Activated CD4-positive, alpha-beta T cell treated with anti-CD3 and anti-CD28 coated beads, Interleukin-10, Interleukin-2, amounts not matched to agents 100 ng/mL and 50 ng/mL, durations not matched to agents 16 hours and 8 hours (primary cell): ENCODE measurements at places on chromosomes 7 and 10.

DNA sequence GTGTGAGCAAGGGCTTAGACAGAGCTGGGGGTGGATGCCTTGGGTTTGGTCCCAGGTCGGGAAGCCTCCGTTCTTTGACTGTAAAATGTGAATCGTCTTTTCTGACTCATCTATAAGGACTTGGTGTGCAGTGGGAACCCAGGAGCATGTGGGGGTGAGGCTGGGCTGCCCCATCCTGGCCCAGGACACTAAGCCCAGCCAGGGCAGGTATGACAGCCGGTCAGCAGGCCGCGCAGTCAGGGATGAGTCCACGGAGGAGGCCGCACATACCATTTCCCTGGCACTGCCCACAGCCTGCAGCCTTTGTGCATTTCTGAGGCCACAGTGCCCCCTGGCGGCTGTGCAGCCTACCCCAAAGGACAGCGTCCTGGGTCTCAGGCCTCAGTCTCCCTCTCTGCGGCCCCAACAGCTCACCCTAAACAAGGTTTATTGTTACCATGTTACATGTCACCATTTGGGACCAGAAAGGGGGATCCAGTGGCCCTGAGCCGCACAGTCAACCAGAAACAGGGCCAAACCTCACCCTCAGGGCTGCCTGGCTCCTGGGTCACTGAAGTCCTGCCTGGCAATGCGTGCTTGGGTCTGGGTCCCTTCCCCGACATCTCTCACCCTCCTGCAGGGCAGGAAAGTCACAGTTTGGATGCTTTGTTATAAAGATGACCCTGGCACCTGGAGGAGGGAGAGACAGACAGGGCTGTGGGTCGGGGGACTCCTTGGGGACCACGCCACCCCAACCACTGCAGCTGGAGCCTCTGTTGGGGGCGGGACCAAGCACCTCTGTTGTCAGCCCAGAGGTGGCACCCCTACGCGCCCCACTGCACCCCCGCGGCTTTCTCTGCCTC is 14.4 kb upstream of the SH2B2 start:
- peak; percentile 76 for DNase-seq

DNA sequence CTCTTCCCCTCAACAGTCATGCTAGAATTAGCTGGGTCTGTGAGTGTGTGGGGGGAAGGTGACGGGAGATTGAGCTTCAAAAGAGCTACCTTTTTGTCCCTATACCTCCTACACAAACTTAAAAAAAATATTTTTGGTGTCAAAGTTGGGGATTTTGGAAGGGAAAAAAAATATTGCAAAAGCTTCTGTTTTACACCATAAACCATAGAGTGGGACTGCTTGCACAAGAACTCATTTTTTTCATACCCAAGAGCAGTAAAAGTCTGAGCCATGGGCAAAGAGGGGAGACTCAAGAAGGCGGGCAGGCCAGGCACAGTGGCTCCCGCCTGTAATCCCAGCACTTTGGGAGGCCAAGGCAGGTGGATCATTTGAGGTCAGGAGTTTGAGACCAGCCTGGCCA is 9.4 kb upstream of the ZDHHC4 start:
- DNase-seq = no peak

DNA sequence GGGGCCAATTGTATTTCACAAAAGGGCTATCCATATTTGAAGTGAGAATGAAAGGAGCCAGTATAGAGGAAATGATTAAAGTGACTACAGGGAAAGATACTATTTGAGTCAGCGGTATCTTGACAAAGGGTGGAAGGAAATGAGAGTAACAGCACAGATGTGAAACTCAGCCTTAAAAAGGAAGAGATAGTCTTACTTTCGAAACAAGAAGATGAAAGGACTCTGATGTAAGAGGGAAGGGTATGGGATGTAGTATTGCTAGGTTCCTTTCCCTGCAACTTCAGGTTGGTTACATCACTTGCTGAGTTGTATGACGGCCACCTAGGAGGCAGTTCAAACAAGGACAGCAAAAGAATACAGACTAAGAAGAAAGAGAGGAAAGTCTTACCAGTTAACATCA is 13.7 kb downstream of the CISD1 start:
- DNase-seq = peak; percentile 86

DNA sequence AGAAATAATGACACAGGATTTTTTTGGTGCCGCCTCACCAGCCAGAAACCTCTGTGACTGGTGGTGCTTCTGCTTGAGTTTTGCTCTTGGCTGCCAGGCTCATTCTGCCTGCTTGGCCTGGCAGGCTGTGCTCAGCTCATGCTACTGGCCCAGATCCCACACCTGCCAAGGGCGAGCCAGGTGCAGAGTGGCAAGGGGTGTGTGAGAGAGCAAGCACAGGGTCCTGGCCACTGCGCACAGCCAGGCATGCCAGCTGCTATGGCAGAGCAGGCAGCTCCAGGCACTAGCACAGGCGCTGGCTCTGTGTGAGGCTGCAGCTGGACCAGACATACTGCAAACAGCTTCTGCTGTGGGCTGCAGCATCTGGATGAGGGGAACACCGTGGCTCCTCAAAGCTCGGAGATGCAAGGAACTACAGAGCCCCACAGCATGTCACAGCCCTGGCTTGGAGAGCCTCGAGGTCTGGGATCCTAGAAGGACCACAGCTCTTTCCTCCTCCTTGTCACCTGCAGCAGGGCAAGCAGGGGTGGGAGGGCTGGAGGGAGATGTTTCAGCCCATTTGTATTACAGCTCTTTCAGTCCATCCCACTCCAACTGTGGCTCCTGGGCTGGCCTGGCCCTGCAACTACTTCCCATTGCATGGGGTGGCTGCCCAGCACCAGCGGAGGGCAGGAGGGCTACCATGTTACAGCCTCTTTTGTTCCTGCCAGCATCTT is 313.4 kb upstream of the SEMA3C start:
- DNase-seq = no peak

GRCh38 chr10:92244796-92245195 is 46.1 kb downstream of the CPEB3 start:
- peak; percentile 7 for DNase-seq

DNA sequence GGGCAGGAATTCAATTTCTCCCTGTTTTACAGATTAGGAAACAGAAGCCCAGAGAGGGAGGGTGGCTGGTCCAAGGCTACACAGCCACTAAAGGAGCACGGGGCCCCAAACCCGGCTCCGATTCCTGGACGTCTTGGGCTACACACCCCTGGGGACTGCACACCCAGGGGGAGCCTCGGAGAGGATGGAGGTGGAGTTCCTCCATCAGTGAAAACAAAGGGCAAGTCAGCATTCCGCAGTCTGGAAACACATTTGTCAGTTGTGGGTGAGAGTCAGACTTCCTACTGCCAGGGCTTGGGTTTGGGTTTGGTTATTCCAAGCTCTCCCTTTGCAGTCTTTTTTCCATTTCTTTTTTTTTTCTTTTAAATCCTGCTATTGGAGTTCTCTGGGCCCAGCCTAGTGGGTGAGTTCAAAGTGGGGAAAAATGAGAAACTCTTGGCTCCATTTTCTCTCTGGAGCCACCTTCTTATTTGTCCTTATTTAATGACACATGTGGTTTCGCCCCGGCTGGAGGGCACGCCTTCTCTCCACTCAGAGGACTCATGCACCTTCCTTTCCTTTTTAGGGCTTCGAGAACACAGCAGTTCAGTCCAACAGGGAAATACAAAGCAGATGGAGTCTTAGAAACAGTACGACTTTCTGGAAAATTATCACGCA is 59.9 kb upstream of the AQP1 start:
- no peak for DNase-seq

- peak; percentile 39 for DNase-seq
These were observed 481.6 kb downstream of the SH2D4B start for GRCh38 chr10:81019029-81019890.

DNA sequence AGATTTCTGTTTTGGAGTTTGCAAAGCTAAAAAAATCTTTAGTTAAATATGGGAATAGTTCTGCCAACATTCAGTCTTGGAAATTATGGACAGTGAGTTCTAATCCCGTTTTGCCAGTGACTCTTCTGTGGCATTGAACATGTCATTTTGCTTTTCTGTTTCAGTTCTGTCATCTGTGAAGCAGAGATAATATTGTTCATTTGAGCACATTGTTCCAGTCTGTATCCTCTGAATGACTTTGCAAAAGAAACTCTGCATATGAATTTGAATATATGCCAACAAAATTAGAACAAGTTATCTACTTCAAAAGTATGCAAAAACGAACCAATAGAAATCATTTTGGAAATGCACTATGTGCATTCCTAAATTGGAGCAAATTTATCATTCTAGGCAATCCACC is 746.0 kb upstream of the POT1 start:
- no peak for DNase-seq

- no peak for DNase-seq
These were observed 20.8 kb upstream of the INSIG1 start for GRCh38 chr7:155276800-155277375.

- no peak for DNase-seq
These were observed 217.4 kb downstream of the WDR37 start for GRCh38 chr10:1273372-1274105.

DNA sequence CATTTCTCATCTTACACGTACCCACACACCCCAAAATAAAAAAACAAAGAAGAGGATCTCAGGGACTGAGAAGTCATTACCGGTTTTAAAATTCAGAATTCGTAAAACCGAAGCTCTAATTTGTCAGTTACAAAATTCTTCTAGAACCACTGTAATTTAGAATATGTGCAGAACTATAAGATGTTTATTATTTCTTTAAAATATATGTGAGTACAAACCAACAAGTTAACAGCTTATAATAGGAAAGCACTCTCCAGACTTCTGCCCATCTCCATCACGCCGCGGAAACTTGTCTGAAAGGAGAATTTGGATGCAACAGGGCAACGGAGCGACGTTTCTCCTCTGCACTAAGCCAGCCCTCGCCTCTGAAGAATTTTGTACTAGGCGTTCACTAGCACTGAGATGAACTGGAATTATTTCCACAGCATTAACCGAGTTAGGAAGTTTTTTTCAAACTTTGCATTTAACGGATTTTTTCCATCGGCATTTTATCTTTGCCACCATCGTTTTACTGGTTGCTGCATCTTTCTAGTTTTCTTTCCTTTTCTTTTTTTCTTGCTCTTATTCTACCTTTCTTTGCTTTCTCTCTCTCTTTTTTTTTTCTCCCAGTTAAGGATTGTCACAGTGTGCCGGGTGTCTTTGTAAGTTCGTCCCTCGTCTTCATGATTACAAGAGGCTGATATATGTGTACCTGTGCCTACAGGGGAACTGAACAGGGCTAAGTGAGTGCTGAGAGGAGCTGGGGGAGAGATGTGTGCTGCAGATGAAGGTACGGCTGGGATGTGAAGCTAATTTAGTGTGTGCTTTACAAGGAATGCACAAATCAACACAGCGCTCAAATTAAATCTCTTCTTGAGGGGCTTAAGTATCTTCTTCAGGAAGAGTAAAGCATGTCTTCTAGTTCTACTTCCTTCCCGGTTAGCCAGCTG is 295.9 kb upstream of the NFE2L3 start:
- no peak for DNase-seq

DNA sequence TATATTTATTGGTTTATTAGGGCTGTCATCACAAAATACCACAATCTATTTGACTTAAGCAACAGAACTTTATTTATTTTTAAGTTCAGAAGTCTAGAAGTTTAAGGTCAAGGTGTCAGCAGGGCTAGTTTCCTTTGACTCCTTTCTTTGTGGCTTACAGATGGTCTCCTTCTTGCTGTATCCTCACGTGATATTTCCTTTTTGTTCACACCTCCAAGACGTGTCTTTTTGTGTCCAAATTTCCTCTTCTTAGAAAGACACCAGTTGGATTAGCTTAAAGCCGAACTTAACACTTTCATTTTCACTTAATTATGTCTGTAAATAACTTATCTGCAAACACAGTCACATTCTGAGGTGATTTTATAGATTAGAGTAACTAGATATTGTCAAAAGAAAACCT is 631.4 kb upstream of the POT1 start:
- DNase-seq = no peak

DNA sequence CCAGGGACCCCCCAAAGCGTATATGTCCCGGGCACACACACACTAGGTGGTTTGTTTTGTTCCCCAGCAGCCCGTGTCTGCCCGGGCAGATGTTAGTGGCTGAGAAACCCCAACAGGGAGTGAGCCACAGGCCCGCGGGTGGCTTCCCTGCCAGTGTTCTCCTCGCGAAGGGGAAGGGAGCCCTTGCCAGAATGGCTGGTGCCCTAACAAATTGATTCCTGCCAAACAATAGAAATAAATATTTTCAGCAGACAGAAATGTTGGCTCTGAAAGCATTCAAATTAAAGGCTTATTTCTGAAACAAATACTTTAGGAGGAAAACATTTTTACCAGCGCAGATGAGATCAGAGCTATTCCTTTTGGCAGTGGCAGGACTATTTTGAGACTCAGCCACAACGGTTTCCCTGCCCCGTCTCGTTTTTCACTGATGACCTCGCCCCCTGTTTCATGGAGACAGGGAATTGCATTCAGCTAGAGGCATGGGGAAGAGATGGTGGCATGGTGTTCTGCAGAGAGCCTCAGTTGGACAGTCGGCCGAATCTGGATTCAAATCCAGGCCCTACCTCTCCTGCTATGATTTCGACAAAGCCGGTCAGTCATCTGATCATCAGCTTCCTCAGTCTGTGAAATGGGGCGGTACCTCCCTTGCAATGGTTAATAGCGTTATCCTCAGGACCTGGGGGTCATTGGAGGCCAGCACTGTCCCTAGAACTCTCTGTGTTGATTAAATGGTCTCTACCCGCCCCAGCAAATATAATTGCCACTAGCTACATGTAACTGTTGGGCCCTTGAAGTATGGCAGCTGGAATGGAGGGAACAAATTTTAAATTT is 84.5 kb downstream of the CUX1 start:
- DNase-seq = no peak

- DNase-seq = no peak
These were observed 44.5 kb upstream of the SPOCK2 start for GRCh38 chr10:72132854-72133253.

DNA sequence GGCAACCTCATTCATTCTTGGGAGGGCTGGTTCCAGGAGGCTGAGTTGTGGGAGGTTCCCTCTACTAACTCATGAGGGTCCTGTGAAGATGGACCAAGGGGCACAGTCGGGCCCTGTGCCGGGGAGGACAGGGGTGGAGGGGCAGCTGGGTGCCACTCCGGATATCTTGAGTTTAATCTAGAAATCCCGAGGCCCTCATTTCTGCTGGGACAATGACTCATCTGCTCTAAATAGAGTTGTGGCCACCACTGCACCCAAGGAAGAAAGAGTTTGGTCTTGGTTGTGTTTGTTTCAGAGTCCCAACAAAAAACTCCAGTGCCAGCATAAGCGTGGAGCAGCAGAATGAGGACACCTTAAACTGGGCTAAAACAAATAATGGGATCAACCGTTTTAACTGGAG is 82.4 kb downstream of the EBF3 start:
- no peak for DNase-seq

GRCh38 chr7:124059375-124059774 is 26.5 kb upstream of the TMEM229A start:
- no peak for DNase-seq

GRCh38 chr7:112162142-112162766 is 43.9 kb downstream of the DOCK4 start:
- DNase-seq = no peak
